ENCODE measurements at places on chromosomes 7 and 10.

DNA sequence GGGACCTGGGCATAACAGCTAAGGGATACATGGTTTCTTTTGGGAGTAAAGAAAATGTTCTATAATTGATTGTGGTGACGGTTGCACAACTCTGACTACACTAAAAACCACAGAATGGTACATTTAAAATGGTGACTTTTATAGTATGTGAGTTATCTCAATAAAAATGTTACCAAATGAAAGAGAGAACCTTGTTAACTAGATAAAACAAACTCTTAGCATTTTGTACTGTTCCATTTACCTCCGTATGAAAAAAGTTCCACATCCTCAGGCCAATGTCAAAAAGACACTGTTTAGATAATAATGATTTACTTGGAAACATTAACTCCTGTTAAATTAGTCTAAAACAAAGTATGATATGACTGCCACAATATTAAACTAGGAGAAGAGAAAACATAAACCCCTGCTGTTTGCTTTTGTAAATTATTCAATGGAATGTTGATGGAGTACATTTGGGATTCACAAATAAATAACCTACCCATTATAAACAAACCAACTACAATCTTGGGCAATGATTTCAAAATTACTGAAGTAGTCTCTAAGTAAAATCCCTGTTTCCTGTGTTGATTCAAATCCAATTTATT, 60.7 kb downstream of the SMURF1 start:
- no peak for DNase-seq

GRCh38 chr7:65462148-65462716, 88.6 kb downstream of the ZNF92 start:
- no peak for DNase-seq

DNA sequence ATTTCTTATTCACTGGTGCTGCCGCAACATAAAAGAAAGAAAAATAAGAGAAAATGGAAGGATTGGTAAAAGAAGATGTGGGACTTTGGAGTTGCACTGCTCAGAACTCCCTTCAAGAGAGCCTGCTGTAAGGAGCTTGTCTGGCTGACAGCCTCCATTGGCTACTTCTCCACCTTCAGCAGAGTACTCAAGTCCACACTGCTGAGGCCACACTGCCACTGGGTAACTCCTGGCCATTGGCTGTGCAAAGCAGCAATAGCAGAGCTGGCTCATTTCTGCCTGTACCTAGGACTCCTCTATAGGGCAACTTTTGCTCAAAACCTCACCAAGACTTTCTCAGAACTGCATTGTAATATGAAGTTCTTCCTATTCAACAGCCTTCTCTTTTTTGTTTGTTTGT, 38.7 kb upstream of the PCLO start:
- DNase-seq: no peak

GRCh38 chr10:22598478-22598877, 115.9 kb downstream of the PIP4K2A start:
- DNase-seq: no peak

GRCh38 chr10:103832806-103833205, 22.6 kb downstream of the SH3PXD2A start:
- DNase-seq: no peak
